Smooth muscle cell of the pulmonary artery (primary cell): ENCODE measurements at places on chromosomes 7 and 10. TPM values are rescaled to one million over a fixed set of nuclear protein-coding genes. Genes with fewer than 3 reads are reported as not detected.

Gene ZPBP
- total RNA-seq = not detected in 2 replicates

Gene ARHGEF35
- total RNA-seq = 0.63 and 1.3 TPM in 2 replicates

Gene HPS6
- 31.1 and 34.6 TPM in 2 replicates for total RNA-seq

Gene VSTM2A
- total RNA-seq = not detected in 2 replicates
